ENCODE measurements at places on chromosomes 3 and 15.
A peak's percentile ranks its signal among the peaks of the same experiment; 100 is the strongest.

- DNase-seq = no peak
Observed at GRCh38 chr3:73485877-73486330, 138.8 kb downstream of the PDZRN3 start.

GRCh38 chr3:185207931-185208746, 45.7 kb downstream of the EHHADH start:
- DNase-seq = no peak

GRCh38 chr3:72756900-72757299, 91.3 kb downstream of the SHQ1 start:
- no peak for DNase-seq

GRCh38 chr3:157117206-157117605, 42.7 kb downstream of the CCNL1 start:
- no peak for DNase-seq

DNA sequence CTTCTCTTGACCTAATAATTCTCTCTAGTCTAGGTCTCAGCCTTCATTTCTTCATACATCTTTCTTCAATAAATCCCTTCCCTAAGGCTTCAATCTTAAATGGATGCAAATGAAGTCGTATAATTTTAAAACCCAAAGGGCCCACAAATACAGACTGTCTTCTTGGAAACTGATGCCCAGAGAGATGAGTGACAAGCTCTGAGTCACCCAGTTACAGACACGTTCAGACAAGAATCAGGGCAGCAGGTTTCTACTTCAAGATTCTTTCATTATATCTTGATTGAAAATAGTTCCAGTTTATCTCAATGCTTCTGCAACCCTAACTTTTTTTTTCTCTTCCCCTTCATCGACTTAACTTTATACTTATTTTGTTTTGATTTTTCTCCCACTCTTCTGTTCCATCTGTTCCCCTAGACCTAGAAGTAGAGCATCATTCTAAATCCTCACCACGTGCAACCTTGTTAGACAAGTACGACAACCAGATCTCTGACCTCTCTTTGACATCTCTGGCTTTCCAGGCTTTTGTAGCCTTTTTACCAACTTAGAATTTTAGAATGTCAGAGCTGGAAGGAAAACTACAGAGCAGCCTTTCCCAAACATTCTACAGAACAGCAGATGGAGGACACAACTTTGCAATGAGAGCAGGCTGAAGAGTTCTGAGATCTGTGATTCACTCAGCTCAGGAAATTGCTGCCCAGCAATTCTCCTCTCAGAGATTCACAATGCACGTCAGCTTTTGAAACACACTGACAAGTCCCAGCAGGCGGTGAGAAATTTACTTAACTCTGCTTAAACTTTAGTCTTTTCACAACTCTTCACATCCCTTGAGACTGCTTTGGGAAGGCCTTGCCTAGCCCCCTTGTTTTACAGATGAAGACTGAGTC, 25.3 kb downstream of the NCEH1 start:
- no peak for DNase-seq

GRCh38 chr3:154227531-154227930, 96.8 kb downstream of the DHX36 start:
- no peak for DNase-seq

DNA sequence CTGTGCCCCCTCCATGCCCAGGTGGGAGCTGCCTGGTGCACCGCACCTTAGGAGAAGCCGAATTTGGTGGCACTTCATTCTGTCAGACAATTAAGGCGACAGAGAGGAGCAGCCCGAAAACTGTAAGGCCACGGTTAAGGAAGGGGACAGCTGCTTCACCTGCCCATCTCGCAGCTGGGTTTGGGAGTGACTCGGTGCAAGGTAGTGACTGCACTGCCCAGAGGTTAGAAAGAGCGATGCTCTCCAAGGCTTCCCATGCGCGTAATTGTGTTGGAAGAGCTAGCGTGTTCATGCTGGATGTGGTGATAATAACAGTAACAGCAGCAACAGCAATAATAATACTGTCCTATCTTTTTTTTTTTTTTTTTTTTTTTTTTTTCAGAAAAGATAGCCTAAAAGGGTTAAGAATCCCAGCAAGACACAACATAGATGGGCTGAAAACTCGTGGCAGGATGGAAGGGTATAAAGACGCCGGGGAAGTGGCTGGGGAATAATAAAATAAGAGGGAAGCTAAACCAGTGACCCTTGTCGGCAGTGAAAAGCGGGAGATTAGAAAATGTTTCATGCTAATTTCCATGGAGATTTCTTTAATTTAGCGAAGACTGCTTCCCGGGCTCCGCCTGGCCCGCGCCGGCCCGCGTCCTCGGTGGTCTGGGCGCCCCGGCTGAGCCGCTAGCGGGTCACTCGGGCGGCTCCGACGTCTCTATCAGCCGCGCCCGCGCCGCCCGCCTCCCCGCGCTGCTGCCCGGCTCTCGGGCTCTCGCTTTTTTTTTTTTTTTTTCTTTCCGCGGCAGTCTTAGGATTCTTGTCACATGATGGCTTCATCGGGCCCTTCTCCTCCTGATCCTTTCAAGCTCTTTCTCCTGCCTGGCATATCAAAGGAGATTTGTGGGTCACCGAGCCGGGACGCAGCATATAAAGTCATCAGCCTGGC, 617.1 kb downstream of the NR2F2 start:
- DNase-seq = no peak

DNA sequence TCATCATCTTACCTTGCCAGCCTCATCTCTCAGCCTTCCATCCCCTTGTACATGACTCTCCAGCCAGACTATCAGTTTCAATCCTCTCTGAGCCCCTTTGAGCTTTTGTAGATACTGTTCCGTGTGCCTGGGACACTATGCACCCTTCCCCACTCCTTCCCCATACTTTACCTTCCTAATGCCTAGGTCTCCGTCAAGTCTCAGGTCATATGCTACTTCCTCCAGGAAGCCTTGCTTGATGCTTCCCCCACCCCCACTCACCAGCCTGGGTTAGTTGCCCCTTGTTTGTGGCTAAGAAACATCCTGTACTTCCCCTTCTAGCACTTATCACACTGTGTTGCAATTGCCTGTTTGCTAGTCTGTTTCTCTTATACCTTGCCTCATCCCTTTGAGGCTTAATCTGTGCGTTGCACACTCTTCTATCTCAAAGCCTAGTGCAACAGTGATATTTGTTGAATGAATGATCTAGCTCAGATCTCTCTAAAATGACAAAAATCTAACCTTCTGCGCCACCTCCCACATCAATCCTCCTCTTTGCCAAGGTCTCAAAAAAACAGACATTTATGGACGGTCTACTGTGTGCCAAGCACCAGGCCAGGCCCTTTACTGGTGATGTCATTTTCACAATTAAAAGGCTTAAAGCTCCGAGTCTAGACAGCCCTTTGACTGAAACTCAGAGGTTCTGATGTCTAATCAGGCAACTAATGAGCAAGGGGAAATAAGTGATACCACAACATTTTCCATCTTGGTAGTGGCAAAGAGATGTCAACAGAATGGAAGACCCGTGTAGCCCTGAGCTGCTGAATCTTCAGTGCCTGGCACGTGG, 6.5 kb upstream of the USP3 start:
- no peak for DNase-seq

GRCh38 chr3:48086705-48087104, 70.5 kb upstream of the MAP4 start:
- DNase-seq = no peak

- DNase-seq = no peak
Observed at GRCh38 chr15:57592836-57593420, 1.2 kb downstream of the MYZAP start.

DNA sequence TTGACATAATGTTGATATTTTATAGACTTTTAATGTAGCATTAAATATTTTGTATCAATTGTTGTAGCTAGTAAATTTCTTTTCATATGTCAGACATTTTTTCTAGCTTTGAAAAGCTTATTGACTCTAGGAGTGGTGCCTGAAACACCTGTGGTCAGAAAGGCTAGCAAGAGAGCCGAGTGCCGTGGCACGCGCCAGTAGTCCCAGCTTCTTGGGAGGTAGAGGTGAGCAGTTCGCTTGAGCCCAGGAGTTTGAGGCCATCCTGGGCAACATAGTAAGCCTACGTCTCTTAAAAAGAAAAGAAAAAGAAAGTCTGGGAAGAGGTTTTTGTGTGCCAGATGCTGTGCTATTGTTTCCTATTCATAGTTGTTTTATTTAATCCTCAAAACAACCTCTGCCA, 198.2 kb downstream of the FEZF2 start:
- no peak for DNase-seq

GRCh38 chr3:196406811-196407470, 25.3 kb downstream of the UBXN7 start:
- DNase-seq = no peak

DNA sequence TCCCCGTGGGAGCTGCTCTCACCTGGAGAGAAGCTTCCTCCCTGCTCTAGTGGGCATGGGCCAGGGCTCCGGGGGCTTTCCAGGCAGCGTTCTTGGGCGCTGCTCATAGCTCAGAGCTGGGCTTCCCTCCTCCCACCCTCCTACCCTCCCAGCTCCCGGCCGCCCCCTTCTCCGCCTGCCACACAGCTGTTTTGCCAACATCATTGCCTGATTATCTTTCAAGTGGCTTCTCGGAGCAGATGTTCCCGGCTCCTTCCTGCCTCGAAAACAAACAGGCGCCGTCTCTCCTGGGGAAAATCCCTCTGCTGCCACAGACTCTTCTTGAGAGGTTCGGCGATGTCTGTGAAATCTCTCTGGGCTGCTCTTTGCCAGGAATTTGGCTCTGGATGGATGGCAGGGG, 195.6 kb downstream of the RPLP1 start:
- no peak for DNase-seq

DNA sequence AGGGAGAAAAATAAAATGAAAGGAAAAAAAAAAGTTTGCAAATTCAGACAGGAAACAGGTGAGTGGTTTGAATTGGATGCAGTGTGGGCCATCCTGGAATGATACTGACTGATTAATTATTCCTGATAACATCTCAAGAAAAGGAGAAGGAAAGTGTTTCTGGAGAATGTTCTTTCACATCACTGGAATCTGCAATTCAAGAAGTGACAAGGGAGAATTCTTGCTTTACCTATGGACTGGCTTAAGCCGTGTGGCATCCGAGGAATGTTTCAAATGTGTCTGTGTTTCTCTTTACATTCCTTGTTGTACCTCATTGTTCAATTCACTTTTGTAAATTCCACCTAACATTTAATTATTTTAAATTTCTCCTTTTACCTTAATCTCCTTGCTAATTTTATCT, 465.0 kb downstream of the EPHB1 start:
- DNase-seq = no peak

- DNase-seq = no peak
Observed at GRCh38 chr15:56307180-56307579, 58.0 kb upstream of the TEX9 start.

GRCh38 chr3:8324747-8325146, 176.9 kb upstream of the LMCD1 start:
- DNase-seq = no peak

DNA sequence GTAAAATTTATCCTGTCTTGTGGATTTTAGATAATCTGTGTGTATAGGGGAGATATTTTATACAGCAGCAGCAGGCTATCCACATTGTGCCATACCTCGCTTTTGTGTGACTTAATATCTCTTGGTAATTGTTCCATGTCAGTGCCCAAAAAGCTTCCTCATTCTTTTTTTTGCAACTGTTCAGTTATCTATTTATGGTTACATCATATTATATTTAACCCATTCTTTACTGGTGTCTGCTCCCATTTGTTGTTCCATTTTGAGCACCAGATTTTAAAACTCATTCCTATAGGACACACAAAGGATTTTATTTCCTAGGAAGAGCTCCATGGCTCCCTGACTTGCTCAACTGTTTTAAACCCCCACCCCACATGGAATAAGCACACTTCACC, 86.3 kb upstream of the RASGRP1 start:
- no peak for DNase-seq

GRCh38 chr3:39292961-39293360, 13.1 kb upstream of the CX3CR1 start:
- no peak for DNase-seq

- DNase-seq = no peak
Observed at GRCh38 chr3:48119505-48120193, 68.6 kb downstream of the CDC25A start.

DNA sequence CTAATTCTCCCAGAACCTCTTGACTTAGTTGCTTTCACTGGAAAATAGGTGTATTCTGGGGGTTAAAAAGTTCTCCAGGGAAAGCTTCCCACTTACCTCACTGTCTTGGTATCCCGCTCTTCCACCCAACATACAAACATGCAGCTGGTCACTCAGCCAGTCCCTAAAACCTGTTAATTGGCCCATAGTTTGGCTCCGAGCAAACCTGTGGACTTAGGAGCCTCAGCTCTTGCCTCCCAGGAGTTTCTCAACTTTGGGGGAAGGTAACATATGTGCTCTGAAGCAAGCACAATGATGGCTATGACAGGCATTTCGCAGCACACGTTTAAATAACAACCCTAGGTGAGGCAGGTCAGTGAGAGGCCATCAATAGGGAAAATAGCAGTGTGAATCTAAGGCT, 25.8 kb upstream of the LRRFIP2 start:
- DNase-seq = no peak

DNA sequence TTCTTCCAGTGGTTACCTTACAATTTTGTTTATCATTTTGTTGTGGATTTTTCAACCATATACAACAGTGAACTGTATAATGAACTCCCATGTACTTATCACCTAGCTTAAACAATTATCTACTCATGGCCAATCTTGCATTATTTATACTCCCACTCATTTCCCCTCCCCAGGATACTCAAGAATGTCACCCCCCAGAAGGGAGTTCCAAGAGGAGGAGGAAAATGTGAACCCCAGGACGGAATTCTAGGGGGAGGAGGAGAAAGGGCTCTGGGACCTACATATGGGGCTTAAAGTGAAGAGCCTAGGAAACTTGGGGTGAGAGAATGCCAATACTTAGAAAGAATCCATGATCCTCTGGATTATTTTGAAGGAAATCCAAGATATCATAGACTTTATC, 59.3 kb downstream of the TSC22D2 start:
- DNase-seq = no peak

DNA sequence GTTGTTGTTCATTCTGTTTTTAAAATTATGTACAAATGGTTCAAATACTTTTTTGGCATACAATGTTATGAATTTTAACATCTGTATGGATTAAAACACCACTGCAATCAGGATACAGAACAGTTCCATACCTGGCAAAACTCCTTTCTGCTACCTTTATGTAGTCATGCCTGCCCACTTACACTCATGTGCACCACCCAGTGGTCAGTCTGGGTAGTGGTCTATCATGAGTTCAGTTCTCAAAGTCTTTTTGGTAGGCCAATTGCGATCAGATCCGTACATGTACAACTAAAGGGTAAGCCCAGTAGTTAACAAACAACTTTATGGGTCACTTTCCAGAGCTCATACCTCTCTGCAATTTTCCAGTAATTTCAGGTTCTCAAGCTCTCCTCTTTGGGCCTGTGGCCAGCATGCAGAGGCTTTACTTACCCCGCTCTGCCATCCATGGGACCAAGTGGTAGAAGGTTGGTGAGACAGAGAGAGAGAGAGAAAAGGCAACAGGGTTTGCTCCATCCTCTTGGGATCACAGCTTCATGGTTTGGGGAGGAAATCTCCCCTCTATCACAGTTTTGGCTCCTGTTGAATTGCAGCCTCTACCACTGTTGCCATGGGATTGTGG, 63.9 kb upstream of the FAM98B start:
- DNase-seq = peak; percentile 26

Data from stimulated activated CD8-positive, alpha-beta memory T cell treated with anti-CD3 and anti-CD28 coated beads, Interleukin-7, amount 100 ng/mL, for 1 hour (primary cell).